ENCODE measurements at places on chromosomes 16 and 17. TPM values are rescaled to one million over a fixed set of nuclear protein-coding genes. Genes with fewer than 3 reads are reported as not detected.
A peak's percentile ranks its signal among the peaks of the same experiment; 100 is the strongest.

DNA sequence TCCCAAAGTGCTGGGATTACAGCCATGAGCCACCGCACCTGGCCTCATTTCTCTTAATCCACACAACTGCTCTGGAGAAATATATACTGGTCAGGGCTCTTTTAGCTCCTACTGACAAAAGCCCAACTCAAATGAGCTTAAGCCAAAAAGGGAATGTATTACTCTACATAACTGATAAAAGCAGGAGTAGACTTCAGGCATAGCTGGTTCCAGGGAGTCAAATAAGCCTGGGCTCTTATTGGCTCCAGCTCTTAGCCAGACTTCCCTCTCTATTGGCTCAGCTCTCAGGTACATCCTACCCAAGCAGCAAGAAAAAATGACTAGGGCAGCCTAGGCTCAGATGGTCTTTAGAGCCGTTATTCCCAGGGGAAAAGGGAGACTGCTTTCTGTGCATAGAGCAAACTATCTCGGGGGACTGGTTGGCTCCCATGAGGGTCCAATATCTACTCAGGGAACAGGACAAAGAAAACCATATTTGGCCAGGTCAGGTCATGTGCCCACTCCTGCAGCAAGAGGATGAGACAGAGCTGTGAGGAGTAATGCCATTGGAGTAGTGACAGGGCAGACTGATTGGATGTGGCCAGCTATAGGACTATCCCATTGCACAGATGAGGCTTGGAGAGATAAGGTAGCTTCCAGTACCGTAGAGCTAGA lies 21.2 kb downstream of the TBX2 start:
- no peak for DNase-seq

- no peak for DNase-seq
Measured at GRCh38 chr16:17205279-17206211, 265.2 kb downstream of the XYLT1 start.

- no peak for DNase-seq
Measured at GRCh38 chr17:59451706-59452105, 113.7 kb upstream of the DHX40 start.

DNA sequence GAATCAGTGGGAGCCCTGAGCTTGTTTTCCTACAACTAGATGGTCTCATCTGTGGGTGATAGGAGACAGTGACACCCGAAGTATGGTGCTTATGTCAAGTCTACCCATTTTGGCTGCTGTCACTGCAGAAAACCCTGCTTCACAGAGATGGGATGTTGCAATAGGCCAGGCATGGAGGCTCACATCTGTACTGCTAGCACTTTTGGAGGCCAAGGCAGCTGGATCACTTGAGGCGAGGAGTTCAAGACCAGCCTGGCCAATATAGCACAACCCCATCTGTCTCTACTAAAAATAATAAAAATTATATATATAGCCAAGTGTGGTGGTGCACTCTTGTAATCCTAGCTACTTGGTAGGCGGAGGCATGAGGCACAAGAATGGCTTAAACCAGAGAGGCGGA lies 2.3 kb upstream of the HERPUD1 start:
- no peak for DNase-seq

GRCh38 chr17:59876107-59876506 lies 16.6 kb downstream of the TUBD1 start:
- DNase-seq: no peak

- no peak for DNase-seq
Measured at GRCh38 chr16:81008505-81008789, 1.4 kb downstream of the CENPN start.

DNA sequence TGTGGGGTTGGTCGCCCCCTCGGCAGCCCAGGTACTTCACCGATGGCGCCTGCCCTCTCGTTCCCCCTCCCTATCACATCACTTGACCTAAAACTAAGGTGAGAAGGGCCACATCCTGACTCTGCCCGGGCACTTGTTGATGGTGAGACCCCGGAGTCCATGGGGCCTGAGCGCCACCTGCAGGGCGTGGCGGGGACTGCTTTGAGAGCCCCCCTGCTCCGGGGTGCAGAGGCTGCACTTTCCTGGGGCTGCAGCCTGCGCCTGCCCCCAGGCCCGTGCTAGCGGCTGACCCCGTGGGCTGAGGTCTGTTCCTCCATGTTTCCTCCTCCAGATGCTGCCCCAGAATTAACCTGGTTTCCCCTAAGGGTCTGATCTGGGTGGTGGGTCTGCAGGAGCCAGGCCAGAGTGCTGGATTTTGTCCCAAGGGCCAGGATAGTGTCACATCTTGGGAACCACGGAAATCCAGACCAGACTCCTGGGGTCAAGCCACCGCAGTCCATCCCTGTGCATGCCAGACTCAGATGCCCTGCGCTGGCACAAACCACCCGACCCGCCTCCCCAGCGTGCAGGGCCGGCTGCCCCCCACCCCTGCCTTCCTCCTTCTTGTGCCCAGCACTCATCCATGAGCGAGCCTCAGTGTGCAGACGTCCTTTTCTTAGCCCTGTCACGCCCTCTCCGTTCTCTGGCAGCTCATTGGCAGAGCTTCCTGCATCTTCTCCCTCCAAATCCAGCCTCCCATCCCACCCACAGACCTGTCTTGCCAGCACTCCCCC lies 2.7 kb downstream of the NDUFAF8 start:
- DNase-seq: peak; percentile 69

DNA sequence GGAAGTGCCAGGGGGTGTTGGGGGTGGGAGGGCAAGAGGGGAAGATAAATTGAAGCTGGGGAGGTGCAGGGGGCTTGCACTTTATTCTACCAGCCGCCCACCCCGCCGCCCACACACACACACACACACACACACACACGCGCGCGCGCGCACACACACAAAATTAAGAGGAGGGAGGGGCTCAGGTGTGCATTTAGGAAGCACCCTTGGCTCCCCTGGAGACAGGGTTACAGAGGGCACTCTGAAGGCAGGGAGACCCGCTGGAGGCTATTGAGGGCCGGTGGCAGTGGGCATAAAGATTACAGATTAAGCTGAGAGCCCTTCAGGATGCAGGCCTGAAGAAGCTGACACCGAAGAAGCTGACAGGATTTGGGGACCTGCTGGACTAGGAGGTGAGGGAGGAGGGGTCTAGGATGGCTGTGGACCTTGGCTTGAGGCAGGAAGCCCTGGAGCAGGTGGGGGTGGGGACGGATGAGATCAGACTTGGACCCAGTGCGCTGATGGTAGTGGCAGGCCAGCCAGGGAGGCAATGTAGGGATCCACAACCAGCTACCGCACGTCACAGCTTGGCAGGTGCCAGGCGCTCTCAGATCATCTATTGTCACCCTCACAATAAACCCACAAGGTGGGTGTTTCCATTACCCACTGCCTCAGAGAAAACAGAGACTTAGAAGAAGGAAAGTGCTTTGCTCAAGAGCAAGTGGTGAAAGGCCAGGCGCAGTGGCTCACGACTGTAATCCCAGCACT lies 772 bp upstream of the SAMD14 start:
- no peak for DNase-seq

DNA sequence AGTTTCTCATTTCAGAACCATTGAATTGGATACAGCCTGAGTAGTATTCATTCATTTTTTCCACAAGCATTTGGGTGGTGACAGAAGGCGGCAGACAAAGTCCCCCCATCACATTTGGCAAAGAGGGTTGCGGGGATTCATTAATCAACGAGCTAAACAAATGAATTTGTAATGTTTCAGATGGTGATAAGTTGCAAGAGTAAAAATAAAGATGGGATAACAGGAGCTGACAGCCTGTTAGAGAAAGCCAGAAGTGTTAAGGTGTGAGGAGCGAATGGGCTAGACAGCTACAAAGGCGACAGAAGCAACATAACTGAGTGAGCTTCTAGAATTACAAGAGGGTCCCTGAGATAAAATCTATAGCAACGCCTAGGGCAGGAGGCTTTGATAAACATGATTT lies 342.8 kb upstream of the HSBP1 start:
- no peak for DNase-seq

- DNase-seq: peak; percentile 60
Measured at GRCh38 chr17:73297934-73298861, 13.6 kb downstream of the CDC42EP4 start.

- DNase-seq: no peak
Measured at GRCh38 chr17:79485419-79485985, 125.3 kb downstream of the RBFOX3 start.

GRCh38 chr17:76757256-76757655 lies 19.3 kb downstream of the MFSD11 start:
- DNase-seq: no peak

DNA sequence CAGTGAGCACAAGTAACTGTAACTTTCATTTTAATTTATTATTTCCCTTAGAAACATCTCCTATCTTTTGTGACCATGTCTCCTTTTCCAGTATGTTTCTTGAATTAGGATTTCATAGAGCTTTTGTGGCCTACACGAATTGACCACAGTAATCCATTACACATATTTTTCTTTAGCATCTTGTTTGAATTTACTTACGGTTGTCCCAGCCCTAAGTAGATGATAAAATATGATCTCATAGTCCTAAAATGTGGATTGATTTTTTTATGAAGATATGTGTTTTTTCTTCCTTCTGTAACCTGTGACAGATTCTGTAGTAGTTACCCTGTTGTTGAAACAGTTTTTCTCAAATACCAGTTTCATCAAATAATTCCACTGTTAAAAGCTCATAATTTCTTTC lies 61.5 kb downstream of the NF1 start:
- DNase-seq: no peak

- no peak for DNase-seq
Measured at GRCh38 chr17:43953746-43954145, at the start of gene PYY. PYY (minus strand) TSS chr17:43953940; CDS start chr17:43953483, 457 bp downstream.

- no peak for DNase-seq
Measured at GRCh38 chr17:50266384-50267073, 7.7 kb upstream of the TMEM92 start.

DNA sequence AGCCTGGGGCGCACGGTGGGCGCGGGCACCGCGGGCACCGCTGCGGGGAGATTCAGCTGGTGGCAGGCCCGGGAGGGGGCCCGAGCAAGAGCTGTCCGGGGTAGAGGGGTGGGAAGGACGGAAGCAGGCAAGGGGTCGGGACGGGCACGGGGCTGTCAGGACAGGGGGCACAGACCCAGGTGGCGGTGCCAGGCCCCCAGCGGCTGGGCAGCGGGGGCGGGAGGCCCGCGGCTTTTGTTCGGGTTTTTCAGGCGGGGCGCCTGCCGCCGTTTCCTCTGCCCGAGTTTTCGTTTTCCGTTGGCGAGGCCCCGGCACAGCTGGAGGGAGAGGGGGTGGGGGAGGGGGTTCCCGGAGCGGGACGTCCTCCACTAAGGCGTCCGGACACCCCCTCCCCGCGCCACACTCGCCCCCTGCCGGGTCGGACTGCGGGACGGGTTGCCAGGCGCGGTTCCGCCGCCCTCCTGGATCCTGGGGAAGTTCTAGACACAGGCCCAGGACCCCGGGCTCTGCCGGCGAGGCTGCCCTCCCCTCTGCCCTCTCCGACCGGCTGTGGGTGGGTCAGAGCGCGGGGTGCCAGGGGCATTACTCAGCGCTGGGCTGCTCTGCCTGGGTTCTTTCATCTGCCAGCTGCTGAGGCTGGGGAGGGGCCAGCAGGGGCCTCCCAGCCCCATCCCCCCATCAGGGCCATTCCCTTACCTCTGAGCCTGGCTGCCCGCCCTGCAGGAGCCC lies 543 bp downstream of the ARHGAP23 start:
- DNase-seq: no peak

Gene VPS4A
- 48.7 TPM for total RNA-seq

Gene NTN1
- total RNA-seq: 4.3 TPM

Gene RHBDL3
- total RNA-seq: 0.80 TPM

Gene HSD3B7
- 0.85 TPM for total RNA-seq

Gene SEZ6L2
- total RNA-seq: 7.0 TPM

Gene GRIN2C
- total RNA-seq: 0.24 TPM
